ENCODE measurements at places on chromosomes 6 and 20. TPM values are rescaled to one million over a fixed set of nuclear protein-coding genes. Genes with fewer than 3 reads are reported as not detected.

Gene NOL4L
- total RNA-seq, result 12.2 TPM

Gene POPDC3
- total RNA-seq, result not detected

Gene PSMB8
- total RNA-seq, result 5.3 TPM

Gene ZNF391
- total RNA-seq, result 3.7 TPM

Gene GPX5
- total RNA-seq, result not detected

Gene PTCRA
- not detected for total RNA-seq

Gene LAMA4
- total RNA-seq, result 19.2 TPM

Gene HS3ST5
- total RNA-seq, result 6.6 TPM

Gene OR2H2
- not detected for total RNA-seq

Gene MYLK4
- 0.47 TPM for total RNA-seq

Gene PPP1R14C
- 61.3 TPM for total RNA-seq

Gene SOX18
- total RNA-seq, result 0.31 TPM

Gene KIAA1755
- 0.94 TPM for total RNA-seq

Gene C20orf144
- not detected for total RNA-seq

Gene NQO2
- 8.0 TPM for total RNA-seq

Gene RRAGD
- 99.2 TPM for total RNA-seq

Gene PKIB
- 1.7 TPM for total RNA-seq

Gene ENPP4
- total RNA-seq, result 27.8 TPM

Gene PDE10A
- 62.7 TPM for total RNA-seq

Gene FOXF2
- 1.2 TPM for total RNA-seq

Gene RCAN2
- 7.0 TPM for total RNA-seq

Gene TREM2
- total RNA-seq, result 10.5 TPM

Gene HLA-DRB5
- not detected for total RNA-seq

Gene CDH4
- 22.3 TPM for total RNA-seq

Gene UBD
- total RNA-seq, result 0.47 TPM

Gene PNPLA1
- total RNA-seq, result not detected

Gene MTHFD1L
- 18.4 TPM for total RNA-seq

Gene RAET1L
- 0.62 TPM for total RNA-seq

Gene DNMT3B
- 4.8 TPM for total RNA-seq

Gene KIAA0408
- 116 TPM for total RNA-seq

Gene RXRB
- 22.6 TPM for total RNA-seq

Gene AAR2
- 24.3 TPM for total RNA-seq

Gene SEMG1
- not detected for total RNA-seq

Gene IL20RA
- total RNA-seq, result 0.16 TPM

Gene SSTR4
- not detected for total RNA-seq

Gene FRS3
- total RNA-seq, result 6.7 TPM

Gene COL12A1
- 36.2 TPM for total RNA-seq

Gene NR2E1
- 9.8 TPM for total RNA-seq

Gene RFX6
- total RNA-seq, result not detected

Gene MYT1
- 5.9 TPM for total RNA-seq

Gene TNFRSF6B
- total RNA-seq, result not detected

Gene MUC21
- not detected for total RNA-seq

Gene SLC17A2
- total RNA-seq, result not detected

Gene FAM217B
- total RNA-seq, result 34.8 TPM

Gene RBM24
- 31.2 TPM for total RNA-seq

Gene MYLK2
- 0.78 TPM for total RNA-seq

Gene HCK
- total RNA-seq, result 3.3 TPM

All from occipital lobe (tissue), 3 donors.